Activated naive CD8-positive, alpha-beta T cell treated with anti-CD3 and anti-CD28 coated beads for 36 hours (primary cell): ENCODE measurements at places on chromosomes 5 and 9. TPM values are rescaled to one million over a fixed set of nuclear protein-coding genes. Genes with fewer than 3 reads are reported as not detected.

PCAT7 gene
- total RNA-seq = not detected

- DNase-seq = no peak
These were observed 532.3 kb upstream of the ZNF608 start for GRCh38 chr5:125278711-125279110.

- DNase-seq = no peak
These were observed 406.5 kb downstream of the SEMA5A start for GRCh38 chr5:9139344-9139743.

DNA sequence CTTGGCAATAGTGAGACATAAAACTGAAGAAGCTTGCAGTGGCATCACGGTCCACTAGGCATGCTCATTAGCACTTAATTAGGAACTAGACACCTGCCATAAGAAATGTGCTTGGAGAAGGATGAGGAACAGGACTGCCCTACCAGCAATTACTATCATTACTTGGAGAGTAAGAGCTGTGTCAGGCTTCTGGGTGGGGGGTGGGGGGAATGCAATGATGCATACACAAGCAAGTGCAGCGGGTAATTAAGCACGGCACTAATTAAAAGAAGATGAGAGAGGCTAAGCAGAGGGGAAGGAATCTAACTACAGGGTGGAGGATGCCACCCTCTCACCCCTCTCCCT lies 53.1 kb downstream of the TLE1 start:
- no peak for DNase-seq

PCDHA8 gene
- total RNA-seq = not detected

DNA sequence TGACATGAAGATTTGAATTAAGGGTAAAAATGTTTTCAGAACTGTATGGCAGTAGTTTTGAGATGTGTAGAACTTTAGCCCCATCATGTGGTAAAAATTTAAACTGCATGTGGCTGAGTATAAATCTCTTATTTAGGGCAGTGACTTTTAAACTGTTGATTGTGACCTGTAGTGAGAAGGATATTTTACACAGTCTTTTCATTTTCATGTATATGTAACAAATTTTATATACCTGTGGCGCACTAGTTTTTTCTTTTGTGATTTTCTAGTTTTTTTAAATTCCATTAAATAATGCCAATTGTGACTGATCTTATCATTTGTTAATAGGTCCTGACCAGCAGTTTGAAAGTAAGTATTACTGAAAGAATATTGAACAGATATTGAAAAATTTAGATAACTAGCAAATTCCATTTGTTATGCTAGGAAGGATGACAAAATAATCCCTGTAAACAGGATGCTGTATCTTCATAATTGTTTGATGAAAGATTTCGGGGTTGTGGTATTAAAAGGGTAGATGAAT lies 47.2 kb downstream of the GPBP1 start:
- no peak for DNase-seq

- DNase-seq = no peak
These were observed 145.4 kb downstream of the CD180 start for GRCh38 chr5:67051164-67051563.

ITGA1 gene
- 6.9 TPM for total RNA-seq
